ENCODE measurements at places on chromosomes 1 and 21.

DNA sequence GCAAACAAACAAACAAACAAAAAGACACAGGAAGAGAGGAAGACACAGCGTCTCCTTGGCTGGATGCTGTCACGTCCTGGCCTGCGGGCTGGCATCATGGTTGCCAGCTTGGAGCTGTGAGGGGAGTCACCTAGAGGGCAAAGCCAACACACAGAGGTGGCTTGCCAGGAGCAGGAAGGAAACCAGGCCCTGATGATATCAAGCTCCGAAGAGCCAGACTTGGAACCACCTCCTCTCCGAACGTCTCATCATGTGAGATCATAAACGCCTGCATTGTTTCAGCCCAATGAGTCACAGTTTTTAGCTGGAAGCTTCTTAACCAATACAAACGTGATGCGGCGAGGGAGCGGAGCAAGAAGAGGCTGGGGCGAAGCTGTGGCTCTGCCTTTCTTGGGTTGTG, 8.7 kb downstream of the PLA2G2D start:
- DNase-seq: peak; percentile 32

GRCh38 chr1:204461331-204462228, 33.0 kb downstream of the PIK3C2B start:
- DNase-seq: no peak

DNA sequence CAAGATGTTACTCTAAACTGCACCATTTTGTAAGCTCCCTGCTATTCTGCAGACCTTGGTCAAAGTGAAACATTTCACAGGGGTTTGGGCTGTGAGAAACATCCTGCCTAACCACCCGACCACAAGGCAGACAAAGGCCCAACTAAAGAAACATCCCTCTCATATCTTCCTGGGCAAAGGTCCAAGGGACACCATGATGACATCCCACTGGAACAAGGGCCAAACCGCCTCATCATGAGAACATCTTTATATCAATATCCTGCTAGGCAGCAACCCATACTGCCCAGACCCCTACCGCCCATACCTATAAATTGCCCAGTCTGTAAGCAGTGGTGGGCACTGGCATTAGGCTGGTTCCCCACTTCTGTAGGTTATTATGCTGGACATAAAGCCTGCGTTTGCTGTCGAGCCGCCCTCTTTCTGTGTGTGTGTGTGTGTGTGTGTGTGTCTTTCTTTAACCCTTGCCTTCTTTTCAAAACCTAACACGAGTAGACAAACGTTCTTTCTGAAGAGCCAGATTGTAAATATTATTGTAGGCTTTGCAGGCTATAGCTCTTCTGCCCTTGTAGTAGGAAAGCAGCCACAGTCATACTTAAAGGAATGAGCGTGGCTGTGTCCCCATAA, 1.0 kb upstream of the PPIE start:
- DNase-seq: no peak

DNA sequence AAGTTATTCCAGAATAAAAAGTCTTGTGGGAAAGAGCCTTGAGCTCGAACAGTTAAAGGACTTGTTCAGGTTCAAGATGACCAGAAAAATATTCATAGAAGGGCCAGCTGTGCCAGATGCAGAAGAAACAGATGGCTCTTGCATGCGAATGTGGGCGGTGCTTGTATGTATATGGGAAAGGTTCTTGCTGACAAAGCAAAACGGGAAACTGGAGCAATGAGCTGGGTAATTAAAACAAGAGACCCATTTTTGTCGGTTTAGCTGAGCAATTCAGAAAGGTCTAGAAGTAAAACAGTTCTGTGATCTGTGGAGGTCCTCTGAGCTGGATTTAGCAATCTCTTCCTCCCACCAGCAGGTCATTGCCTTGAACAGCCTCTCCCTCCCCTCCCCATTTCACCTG, 107.2 kb upstream of the MARK1 start:
- DNase-seq: no peak

DNA sequence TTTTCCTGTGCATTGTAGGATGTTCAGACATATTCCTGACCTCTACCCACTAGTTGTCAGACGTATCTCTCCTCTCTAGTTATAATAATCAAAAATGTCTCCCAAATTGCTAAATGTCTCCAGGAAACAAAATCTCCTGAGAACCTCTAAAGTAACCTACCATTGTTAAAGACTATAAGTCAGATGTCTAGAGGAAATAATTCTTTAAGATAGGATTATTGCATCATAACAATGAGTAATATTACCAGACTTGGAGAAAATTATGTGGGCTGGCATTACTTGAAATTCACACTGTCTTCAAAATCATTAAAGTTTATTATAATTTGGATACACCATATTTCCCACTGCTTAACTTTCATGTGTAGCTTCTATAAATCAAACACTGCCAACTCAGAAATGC, 643.0 kb upstream of the ADGRL2 start:
- no peak for DNase-seq

DNA sequence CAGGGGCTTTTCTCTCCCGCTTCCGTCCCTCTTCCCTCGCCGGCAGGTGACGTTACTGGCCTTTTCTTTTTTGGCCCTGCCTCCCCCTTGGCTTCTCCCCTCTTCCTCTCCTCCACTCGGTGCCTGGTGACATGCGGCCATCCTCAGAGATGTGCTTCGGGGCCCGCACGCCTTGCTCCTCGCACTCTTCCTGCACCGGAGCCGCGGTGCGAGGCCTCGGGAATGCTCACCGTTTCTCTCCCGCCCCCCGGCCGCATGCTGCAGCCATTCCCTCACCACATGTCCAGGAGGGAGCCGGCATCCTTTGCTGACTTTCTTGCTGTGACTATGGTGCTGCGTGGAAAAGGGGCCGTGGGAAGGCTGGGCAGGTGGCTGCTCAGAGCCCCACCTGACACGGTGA, 39.3 kb downstream of the PDE9A start:
- no peak for DNase-seq

- DNase-seq: no peak
These were observed 9.4 kb upstream of the FMO3 start for GRCh38 chr1:171081314-171081753.

DNA sequence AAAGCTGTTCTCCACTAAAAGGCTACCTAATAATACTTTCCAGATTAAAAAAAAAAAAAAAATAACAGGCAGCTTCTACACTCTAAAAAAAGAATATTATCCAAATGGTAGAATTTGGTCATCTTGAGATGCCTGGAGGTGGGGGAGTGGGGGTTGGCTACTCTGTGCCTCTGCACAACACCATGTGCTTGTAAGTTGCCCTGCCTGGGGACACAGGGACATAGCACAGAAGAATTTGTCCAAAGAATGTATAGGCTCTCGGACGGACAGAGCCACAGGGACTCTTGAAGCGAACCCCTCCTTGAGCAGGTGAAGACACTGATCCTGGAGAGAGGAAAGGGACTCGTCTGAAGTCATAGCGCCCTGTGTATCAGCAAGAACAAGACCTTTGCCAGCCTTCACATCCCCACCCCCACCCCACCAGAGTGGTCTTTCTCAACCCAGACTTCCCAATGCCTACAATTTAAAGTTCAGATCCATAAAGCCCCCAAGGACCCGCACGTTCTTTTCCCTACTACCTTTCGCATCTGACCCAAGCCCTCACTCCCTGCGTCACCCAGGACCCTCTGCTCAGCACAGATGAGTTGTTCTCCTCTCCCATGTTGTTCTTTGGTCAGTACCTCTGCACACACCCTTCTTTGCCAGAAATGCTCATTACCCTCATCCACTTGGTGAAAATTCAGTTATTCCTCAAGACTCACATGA, 72.6 kb downstream of the LGR6 start:
- no peak for DNase-seq

GRCh38 chr1:3641816-3642215, 8.1 kb downstream of the WRAP73 start:
- DNase-seq: no peak

DNA sequence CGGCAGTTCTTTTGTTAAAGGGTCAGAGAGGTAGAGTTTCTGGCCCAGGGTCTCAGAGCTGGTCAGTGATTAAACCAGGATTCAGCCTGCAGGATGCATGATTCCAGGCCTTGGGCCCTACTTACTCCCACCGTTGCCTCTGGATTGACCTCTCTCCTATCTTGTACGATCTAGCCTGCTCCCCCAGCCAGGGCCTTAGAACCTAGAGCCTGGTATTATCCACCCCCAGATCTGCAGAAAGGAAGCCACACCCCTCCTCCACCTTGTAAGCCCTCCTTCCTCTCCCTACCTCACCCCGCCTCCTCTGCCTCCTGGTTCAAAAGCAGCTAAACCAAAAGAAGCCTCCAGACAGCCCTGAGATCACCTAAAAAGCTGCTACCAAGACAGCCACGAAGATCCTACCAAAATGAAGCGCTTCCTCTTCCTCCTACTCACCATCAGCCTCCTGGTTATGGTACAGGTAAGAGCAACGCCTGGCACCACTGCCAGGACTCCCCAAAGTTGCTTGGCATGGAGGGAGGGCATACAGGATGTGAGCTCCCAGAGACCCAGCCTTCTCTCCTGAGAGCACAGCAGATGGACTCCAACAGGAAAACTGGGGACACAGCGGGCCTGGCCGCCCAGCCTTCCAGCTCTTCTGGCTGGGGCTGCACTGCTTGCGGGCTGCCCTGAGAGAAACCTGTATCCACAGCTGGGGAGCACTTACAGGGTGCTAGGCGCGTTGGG, at the start of gene CD52:
CD52 (plus strand) TSS at position 347 of the 726 bp plus-strand sequence; CDS start at position 407, 60 bp downstream.
- DNase-seq: no peak

DNA sequence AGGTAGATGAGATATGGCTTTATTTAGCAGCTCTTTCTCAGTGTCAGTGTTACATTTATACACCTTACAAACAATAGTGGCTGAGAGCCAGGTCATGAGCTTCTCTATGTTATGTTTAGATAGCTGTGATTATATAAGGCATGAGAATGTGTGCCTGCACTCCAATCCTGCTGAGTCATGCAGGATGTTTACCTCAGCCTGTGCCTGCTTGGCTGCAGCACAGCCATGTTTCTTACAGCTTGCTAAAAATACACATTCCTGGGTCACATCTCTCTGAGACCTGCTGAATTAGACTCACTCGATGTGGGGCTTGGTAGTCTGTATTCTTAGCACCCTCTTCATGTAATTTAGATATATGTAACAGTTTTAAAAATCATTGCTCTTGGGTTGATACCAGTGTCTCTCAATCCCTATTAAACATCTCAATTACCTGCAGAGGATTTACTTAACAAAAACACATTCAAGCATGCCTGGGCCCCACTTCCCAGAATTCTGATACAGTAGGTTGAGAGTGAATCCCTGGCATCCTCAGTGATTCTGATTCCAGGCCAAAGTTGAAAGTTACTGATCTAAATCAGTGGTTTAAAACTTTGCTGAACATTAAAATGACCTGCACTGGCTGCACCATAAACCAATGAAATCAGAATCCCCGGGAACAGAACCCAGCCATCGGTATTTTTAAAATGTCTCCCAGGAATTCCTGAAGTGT, 107.5 kb downstream of the GDAP2 start:
- no peak for DNase-seq

- DNase-seq: no peak
These were observed 190.2 kb upstream of the LYPLAL1 start for GRCh38 chr1:218983433-218983832.

DNA sequence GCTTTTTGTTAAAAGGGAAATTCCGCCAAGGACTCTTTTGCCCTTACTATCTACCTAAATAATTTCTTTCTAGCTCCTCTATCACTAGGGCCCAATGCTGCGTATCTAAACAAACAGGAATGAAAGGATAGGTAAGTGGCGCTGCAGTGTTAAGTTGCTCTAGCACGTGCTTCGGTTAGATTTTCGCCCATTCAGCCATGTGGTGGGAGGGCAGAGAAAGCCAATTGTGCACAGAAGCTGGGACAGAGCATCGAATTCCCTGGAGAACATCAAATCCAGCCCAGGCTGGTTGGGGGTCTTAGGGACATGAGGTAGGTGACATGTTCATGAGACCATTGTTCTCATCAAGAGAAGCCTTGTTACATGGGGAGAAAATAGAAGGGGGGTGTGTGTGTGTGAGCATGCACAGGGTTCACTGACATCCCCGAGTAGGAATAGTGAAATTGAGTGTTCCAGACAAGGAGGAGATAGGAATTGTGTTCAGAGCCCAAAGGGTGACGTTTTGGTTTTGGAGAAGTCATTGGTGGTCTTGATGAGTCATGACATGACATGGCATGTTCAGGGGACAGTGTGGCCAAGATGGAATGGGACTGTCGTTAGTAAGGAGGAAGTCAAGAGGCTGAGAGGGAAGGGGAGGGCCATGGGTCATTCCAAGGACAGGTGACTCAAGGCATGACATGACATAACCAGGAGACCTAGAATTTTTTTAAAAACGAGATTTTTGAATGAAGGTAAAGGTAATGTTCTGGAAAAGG, 107.1 kb downstream of the TLR5 start:
- no peak for DNase-seq

GRCh38 chr1:234902774-234903547, 225.7 kb downstream of the TOMM20 start:
- DNase-seq: no peak

GRCh38 chr1:20280341-20280740, 10.3 kb upstream of the VWA5B1 start:
- no peak for DNase-seq

DNA sequence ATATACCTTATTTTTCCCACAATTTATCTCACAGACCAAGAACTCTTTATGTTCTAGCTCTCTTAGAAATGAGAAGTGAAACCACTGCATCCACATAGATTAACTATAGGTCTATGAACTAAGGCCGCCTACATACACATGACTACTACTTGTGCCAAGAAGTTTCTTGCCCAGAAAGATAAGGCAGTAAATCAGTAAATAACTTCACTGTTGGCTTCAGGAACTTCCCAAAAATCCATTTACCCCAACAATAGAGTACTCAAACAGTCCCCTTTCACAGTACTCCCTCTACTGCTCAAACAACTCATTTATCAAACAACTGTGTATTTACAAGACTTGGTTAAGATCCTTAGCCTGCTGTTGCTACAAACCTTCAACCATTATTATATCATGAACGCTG, 96.5 kb downstream of the NME7 start:
- DNase-seq: no peak

DNA sequence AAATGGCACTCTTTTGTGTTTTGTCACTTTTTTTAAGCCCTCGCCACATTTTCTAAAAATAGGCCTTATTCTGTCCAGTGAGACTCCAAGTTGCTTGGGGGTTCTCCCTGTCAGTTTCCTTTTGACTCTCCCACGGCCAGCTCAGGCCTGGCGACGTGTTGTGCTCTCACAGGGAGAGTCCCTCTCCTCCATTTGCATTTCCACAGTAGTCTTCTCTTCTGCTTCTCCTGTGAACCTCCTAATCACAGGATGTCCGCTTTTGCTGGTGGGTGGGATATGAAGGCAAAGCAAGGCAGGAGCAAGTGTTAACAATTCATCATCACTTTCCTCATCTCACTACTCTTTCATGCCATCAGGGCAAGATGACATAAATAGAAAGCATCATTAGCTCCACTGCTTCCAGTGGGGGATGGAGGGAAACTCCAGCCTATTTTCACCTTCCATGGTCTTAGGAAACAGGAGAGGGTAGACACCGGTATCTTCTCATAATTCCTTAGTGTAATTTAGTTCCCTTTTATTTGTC, 99.8 kb downstream of the INTS7 start:
- no peak for DNase-seq

DNA sequence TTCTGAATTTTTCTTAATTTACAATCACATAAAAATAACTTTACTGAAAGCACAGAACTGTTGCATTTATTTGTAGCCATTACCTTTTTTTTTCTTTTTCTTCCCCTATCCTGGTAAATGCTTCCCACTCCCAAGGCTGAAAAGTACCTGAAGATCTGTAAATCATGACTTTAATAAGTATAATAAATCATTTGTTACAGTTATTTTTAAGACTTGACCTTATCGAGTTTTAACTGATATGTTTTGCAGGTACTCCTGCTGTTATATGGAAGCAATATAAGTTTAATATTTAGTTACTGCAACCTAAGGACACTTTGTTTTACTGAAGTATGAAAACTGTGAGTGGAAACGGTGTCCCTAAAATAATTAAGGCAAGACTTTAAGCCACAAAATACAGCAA, 142.6 kb downstream of the TTLL7 start:
- DNase-seq: no peak

Data from uterus (tissue), 4 donors.